HFF-Myc (cell line): ENCODE measurements at places on chromosomes 6 and 20.

GRCh38 chr6:169803271-169803811 lies 51.9 kb downstream of the ERMARD start:
- no peak for DNase-seq

GRCh38 chr6:122996794-122997505 lies 915 bp downstream of the CLVS2 start:
- DNase-seq = no peak

DNA sequence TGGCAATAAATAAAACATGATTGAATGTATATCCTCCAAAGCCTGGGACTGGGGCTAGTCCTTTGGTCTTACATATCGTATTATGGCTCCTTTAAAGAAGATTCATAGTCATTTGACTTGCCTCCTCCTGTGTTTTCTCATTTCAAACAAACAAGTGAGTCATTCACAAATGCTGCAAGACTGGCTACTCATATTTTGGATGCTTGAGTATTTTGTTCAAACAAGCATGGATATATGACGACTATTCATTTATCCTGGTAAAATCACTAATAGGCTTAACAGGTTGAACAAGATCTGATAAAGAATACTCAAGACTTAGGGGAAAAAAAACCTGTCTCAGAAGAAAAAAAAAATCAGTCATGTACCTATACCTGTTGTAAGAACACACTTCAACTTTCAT lies 111.1 kb upstream of the CCDC28A start:
- no peak for DNase-seq

DNA sequence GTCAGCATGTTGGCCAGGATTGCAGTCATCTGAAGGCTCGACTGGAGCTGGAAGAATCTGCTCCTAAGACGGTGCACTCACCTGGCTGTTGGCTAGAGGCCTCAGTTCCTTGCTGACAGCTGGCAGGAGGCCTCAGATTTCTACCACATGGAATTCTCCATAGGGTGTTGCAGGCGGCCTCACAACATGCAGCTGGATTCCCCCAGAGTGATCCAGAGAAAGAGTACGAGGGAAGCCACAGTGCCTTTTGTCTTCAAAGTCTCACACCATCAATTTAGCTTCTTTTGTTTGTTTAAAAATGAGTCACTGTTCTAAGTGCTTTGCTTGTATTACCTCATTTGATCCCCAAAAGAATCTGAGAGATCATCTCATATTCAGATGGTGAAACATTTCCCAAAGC lies 65.5 kb upstream of the FYN start:
- peak; percentile 67 for DNase-seq

GRCh38 chr6:100372326-100373091 lies 92.2 kb downstream of the SIM1 start:
- no peak for DNase-seq

- DNase-seq = no peak
Observed at GRCh38 chr6:5208471-5208971, 52.2 kb downstream of the LYRM4 start.

DNA sequence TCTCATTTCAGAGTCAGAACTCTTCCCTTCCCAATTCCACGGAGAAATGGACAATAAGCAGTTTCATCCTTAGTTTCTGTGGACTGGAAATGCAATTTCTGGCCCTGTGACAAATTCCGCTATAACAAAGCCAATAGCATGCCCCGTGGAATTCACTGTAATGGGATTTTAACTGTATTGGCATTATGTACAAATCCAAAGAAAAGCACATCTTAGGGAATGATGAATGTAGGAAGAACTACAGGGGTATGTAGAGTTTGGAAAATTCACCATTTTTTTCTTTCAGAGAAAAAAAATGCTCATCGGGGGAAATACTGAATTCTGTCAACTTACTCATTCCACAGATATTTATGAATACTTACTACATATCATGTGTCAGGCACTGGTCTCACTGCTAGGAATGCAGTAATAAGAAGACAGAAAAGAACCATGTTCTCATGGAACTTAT lies 43.5 kb downstream of the KIF6 start:
- no peak for DNase-seq

DNA sequence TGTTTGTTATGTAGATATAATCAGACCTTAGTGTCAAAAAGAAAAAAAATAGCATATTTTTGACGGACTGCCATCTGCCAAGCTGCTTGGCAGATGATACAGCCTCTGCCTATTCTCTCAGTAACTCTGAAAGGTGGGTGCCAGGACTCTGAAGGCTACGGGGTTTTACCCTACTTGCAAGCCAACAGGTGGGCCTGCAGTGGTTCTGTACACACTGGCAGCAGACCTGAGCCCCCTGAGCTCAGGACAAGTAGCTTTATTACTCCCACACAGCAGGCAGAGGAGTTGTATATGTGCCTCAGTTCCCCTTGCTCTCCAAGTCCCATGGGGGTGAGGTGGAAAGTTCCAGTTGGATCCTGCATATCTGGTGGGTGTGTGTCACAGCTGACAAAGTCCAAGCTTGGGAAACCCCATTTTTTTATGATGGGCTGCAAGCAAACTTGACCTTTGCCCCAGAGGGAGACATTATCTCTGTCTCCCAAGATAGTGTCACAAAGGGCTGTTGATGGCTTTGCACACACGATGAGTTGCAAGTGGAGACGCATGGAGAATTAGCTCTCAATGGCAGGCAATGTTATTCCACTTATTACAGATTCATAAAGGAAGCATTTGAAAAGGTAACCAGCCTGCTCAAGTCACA lies 20.5 kb upstream of the AFDN start:
- DNase-seq = no peak

GRCh38 chr6:167113935-167114910 lies 8.7 kb upstream of the CCR6 start:
- no peak for DNase-seq
